ENCODE measurements at places on chromosomes 16 and 17. TPM values are rescaled to one million over a fixed set of nuclear protein-coding genes. Genes with fewer than 3 reads are reported as not detected.
A peak's percentile ranks its signal among the peaks of the same experiment; 100 is the strongest.

GRCh38 chr17:82963104-82963950, 116.1 kb upstream of the METRNL start:
- DNase-seq = peak; percentile 84

Gene BICDL2
- total RNA-seq = not detected

Gene OR3A2
- total RNA-seq = not detected

- peak; percentile 71 for DNase-seq
Measured at GRCh38 chr16:85220125-85220839, 108.0 kb upstream of the CIBAR2 start.

DNA sequence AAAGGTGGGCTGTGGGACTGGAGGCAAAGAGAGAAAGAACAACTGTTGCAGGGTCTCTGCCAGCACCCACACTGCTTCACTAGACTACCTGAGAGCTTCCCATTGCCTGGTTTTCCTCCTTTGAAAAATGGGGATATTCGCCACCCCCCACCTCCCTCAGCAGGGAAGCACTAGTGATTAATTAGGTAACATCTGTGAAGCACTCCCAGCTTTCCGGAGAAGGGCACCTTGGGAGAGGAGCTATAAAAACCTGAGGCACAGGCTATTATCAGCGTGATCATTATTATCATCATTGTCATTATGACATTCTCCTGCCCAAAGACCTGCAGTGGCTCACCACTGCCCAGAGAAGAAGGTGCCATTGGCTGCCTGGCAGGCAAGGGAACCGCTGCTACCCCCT, 83.5 kb downstream of the XYLT1 start:
- DNase-seq = no peak

DNA sequence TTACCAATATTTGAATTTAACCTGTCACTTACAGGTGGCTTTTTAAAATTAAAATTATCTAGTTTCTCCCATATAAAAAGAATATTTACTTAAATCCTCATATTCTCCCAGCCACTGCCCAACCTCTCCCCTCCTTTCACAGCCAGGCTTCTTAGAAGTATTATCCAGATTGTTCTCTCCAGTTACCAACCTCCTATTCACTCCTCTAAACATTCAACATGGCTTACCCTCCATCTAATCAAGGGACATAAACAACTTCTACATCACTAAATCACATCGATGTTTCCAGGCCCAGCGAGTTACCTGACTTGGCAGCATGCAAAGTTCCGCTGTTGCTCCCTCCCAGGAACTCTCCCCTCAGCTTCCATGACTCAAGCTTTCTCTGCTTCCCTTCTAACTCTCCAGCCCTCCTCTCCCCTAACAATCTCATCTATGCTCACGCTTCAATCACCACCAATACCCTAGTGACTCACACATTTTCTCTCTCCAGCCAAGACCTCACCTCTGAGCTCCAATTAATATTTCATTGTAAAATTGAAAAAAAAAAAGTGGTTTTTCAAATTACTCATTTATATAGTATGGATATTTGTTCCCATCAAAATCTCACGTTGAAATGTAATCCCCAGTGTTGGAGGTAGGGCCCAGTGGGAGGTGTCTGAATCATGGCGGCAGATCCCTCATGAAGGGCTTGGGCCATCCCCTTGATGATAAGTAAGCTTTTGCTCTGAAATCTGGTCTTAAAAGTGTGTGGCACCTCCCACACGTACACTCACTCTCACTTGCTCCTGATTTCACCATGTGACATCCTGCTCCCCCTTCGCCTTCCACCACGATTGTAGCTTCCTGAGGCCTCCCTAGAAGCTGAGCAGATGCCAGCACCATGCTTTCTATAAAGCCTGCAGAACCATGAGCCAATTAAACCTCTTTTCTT, 88.5 kb downstream of the HELZ start:
- DNase-seq = no peak

Gene MRM3
- total RNA-seq = 12.5 TPM

Gene ATP6V0D1
- 153 TPM for total RNA-seq

Gene METTL16
- total RNA-seq = 9.1 TPM

DNA sequence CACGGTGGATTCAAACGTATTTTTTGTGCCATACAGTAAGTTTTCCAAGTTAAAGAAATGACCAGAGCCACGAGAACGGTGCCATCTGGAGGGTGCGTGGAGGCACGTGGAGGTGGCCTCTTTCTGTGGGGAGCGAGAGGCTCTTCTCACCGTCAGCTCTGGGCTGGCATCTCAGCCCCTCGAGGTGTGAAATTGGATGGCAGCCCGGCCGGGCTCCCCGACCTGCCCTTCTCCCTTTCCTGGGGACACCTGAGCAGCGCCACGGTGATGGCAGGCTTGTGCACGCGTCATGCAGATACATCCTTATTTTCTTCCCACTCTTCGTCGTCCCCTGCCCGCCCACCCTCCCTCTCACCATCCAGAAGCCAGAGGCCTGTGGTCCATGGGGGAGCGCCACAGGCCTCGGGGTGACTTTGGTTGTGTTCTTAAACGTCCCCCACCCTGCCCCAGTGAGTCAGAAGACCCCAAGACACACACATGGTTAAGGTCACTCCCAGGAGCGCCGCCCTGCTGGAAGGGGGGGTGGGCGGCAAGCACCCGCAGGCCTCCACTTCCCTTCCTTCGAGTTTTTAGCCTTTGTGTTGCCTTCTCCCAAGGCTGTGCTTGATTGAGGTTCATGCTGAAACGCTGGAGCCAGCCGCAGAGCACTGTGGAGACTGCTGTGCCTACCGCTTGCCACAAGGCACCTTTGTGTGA, 109.4 kb downstream of the BANP start:
- DNase-seq = no peak

GRCh38 chr17:27526604-27527002, 70.4 kb downstream of the KSR1 start:
- DNase-seq = no peak

Gene SEPTIN12
- total RNA-seq = not detected

Gene CDH8
- total RNA-seq = not detected

Measured in dermis microvascular lymphatic vessel endothelial cell (primary cell).